Lung microvascular endothelial cell (primary cell): ENCODE measurements at places on chromosomes 6 and 20.

DNA sequence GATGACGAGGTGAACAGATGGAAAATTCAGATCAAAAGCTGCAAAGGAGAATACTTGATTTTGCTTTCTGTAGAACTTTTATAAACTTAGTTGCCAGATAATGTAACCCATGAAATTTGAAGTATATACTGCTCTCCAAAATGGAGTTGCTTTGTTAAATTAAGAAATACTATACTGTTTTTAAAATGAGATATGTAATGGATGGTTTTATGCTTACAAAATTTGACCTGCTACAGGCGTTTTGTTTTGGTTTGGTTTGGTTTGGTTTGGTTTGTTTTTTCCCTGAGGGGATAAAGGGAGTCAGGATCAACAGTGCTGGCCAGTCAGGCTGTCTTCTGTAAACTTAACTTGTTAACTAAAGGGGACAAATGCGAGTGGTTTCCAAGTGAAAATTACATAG lies 55.6 kb upstream of the KIF25 start:
- no peak for DNase-seq

- no peak for DNase-seq
These were observed 3.1 kb upstream of the MRPS10 start for GRCh38 chr6:42220807-42221206.

GRCh38 chr6:126873791-126874190 lies 244.7 kb upstream of the RSPO3 start:
- no peak for DNase-seq

- DNase-seq, result no peak
These were observed 11.5 kb upstream of the BTBD9 start for GRCh38 chr6:38651121-38651784.

DNA sequence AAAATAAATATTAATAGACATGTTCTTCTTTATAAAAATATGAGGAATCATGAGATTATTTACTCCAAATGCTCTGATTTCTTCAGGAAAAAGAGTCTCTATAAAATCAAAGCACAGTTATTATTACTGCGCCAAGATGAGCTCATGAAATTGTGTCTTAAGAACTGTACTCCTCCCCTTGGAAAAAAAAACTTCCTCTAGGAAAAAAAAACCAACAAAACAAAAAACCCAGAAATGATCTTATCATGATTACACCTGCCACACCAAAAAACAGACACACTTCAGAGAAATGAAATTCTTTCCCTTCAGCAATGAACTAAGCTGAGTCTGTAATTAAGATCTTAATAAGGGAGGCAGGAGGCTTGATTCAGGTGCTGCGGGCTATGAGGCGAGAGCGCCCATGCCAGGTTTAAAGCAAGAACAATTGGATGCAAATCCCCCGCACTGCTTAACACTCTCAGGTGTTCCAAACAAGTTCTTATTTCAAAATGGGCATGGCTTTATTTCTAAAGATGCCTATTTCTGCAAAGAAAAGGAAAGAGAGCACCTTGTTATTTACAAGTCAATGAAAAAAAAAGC lies 9.1 kb downstream of the NEDD9 start:
- DNase-seq, result peak; percentile 47

- no peak for DNase-seq
These were observed 104.2 kb upstream of the DST start for GRCh38 chr6:56746767-56747504.

GRCh38 chr20:21559305-21559704 lies 45.4 kb upstream of the NKX2-2 start:
- no peak for DNase-seq

- DNase-seq, result no peak
These were observed 114.1 kb downstream of the HS3ST5 start for GRCh38 chr6:114228675-114229074.
